ENCODE measurements at places on chromosomes 3 and 15. TPM values are rescaled to one million over a fixed set of nuclear protein-coding genes. Genes with fewer than 3 reads are reported as not detected.

The LRRIQ4 gene
- polyA plus RNA-seq = not detected

The C2CD4B gene
- polyA plus RNA-seq = not detected

The SLC51B gene
- polyA plus RNA-seq = not detected

- no peak overlapping the region for H3K4me3 ChIP-seq
- no peaks in the 10 kb centered on the region for H3K36me3 ChIP-seq
- H3K27ac ChIP-seq = no peak overlapping the region
- peak; percentile 38 for DNase-seq
- no peaks in the 10 kb centered on the region for H3K4me1 ChIP-seq
These were observed 111.7 kb downstream of the NUP210 start for GRCh38 chr3:13308380-13308801.

DNA sequence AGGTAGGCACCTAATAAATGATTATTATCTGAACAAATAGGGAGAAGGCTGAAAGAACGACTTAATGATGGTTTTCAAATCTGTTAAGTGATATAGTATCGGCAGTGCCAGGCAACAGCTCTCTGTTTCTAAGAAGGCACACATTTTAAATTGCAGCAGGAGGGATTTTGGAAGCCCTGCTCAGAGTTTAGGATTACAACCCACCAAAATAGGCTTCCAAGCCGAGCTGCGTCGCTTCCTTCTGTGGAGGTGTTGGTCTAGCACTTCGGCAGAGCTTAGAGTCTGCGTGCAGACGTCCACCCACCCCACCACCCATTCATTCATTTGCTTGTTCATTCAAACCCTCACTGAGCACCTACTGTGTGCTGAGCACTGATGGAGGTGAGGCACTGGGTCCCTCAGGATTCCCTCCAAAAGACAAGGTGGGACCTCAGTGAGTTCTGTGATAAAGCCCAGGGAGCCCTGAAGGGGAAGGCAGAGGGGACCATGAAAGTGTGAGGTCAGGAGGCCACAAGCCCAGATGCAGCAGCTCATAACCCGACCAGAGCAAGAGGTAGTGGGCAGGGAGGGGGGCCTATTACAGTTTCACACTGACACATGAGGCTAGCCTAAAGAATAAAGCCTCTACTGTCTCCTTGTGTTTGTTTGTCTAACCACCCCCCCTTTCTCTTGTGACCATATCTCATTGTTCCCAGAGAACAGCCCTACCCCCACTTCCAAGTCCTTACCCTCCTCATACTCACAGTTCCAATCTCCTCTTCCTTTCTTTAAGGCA lies 8.9 kb downstream of the ADCY5 start:
- no peaks in the 10 kb centered on the region for H3K4me1 ChIP-seq
- H3K36me3 ChIP-seq = no peaks in the 10 kb centered on the region
- no peak overlapping the region for H3K27ac ChIP-seq
- no peak for DNase-seq

DNA sequence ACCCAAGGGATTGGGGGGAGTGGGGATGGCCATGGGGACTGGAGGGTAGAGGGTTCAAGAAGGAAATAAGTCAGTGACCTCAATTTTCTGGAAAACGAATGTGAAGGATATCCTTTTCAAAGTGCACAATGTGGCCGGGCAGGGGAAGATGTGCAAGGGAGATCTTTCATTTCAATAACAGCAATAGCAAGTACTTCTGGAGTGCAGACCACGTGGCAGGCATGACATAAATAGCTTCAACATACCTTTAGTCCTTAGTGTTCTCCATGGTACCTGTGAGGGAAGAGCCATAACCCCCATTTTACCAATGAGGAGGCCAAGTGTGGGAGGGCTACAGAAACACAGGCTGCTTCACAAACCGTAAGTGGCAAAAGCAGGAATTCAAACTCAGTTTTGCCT lies 138.7 kb downstream of the FOXP1 start:
- H3K27me3 ChIP-seq = no peaks in the 10 kb centered on the region
- H3K4me1 ChIP-seq = peaks cover 35% of the 10 kb centered on the region
- no peak for DNase-seq
- H3K4me3 ChIP-seq = no peak overlapping the region

Measured in IMR-90 (cell line).